Cardiac fibroblast (primary cell): ENCODE measurements at places on chromosomes 3 and 15.
A peak's percentile ranks its signal among the peaks of the same experiment; 100 is the strongest.

- no peak for DNase-seq
Measured at GRCh38 chr3:110667216-110667615, 404.4 kb upstream of the NECTIN3 start.

DNA sequence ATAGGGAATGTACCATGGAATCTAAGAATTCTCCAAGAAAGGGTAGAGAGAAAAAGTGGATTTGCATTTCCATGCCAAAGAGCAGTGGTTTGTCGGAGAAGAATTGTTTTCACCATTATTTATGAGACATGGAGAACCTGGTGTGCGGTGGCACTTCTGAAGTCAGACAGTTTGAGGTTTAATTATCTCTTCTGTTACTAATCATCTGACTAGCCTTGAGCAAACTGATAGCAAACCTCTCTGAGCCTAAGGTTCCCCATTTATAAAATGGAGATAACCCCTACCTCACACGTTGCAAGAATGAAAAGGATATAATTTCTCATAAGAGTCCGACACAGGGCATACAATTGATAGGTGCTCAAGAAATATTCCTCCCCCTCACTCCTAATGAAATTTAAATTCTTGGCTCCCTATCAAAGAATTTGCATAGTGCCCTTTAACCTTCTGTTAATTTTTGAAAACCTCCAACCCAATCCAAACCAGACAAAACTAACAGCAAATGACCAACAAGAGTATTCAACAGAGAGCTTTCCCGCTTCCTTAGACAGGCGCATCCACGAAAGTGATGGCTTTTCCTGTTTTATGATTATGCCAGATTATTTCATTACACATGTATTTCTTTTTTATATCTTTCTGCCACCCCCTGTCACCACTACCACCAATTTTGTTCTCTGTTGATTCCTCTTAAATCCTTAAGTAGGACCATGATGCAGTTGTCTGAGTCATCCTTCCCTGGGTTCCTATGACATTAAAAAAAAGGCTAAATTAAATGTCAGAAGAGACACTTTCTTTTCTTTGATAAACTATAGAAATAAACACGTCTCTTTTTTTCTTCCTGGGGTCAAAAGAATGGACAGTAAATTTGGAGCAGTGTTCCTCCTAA lies 28.5 kb downstream of the TMEM212 start:
- DNase-seq: peak; percentile 54

GRCh38 chr3:101861789-101862415 lies 12.6 kb downstream of the NFKBIZ start:
- DNase-seq: no peak

GRCh38 chr15:63052961-63053698 lies 10.6 kb downstream of the TPM1 start:
- DNase-seq: peak; percentile 58

DNA sequence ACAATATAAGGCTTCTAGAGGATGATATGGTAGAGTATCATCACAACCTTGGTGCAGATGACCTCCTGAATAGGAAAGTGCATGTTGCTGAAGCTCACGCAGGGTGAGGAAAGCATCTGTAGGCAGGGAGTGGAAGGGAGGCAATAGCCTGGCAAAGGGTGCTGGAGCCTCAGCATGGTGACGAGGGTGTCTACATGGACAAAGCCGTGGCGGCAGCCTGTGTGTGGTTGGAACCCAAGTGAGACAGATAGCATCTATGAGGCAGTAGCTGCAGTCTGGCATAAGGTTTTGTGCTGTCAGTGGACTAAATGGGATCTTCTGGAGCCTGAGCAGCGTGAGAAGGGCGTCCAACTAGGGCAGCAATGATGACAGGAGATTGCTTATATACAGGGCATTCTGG lies 132.5 kb downstream of the DLG1 start:
- no peak for DNase-seq

GRCh38 chr3:170007031-170007663 lies 30.6 kb upstream of the GPR160 start:
- peak; percentile 82 for DNase-seq

GRCh38 chr3:2944628-2945027 lies 165.5 kb downstream of the IL5RA start:
- DNase-seq: no peak

DNA sequence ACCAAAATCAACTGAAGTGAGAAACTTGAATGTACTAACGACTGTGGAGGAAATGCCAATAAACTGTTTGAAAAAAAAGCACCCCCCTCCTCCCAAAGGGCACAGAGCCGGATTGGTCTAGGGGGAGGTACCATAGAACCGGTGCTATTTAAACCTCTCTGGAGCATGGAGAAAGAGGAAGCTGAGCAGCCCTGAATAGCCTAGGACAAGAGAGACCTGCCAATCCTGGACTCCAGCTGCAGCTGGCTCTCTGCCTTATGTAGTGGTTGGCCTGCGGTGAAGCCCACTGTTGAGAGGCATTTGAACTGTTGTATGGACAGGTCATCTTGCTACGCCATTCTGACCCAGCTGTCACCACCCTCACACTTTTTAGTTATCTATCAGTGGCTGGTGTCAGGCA lies 1.5 kb upstream of the SH3GL3 start:
- DNase-seq: no peak

DNA sequence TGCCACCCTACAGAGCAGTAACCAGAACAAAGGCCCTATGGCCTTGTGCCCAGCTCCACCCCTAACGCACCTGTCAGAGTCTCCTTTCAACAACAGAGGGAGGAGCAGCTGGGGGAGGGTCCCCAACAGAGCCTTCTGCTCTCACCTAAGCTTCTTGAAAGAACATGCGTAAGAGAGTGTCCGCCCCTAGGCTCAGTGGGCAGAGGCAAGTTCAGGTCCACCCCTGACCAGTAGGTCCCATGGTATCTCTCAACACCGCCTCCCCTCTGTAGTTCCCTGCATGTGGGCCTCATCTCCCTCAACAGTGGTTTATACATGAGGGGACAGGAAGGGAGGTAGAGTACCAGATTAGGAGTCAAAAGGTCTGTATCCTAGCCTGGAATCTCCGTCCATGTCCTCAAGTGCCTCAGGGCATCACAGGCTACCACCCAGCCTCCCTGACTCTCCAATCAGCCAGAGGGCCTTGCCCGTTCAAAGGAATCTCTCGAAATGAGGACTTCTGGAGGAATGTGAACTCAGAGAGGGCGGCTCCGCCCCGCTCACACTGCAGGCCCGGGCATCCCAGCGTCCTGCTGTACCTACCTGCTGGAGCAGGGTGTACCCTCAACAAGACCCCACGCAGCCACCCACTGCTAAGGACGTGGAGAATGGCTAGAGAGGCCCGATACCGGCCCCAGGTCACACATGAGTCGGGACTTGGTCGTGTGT lies 680 bp downstream of the POC1A start:
- DNase-seq: peak; percentile 27

- no peak for DNase-seq
Measured at GRCh38 chr3:194632226-194632808, 902 bp downstream of the TMEM44 start.
